ENCODE measurements at places on chromosomes 2 and 18. TPM values are rescaled to one million over a fixed set of nuclear protein-coding genes. Genes with fewer than 3 reads are reported as not detected.
A peak's percentile ranks its signal among the peaks of the same experiment; 100 is the strongest.

ADRA2B gene
- 9.0 TPM for total RNA-seq

PCARE gene
- not detected for total RNA-seq

ADAM23 gene
- total RNA-seq: 1.0 TPM

ANKRD36C gene
- total RNA-seq: 68.6 TPM

TNS1 gene
- total RNA-seq: 580 TPM

G6PC2 gene
- total RNA-seq: not detected

CLEC4F gene
- total RNA-seq: 0.64 TPM

- H3K27me3 ChIP-seq: peaks cover 8% of the 10 kb centered on the region
- peaks cover 8% of the 10 kb centered on the region for H3K4me1 ChIP-seq
- no peak overlapping the region for H3K27ac ChIP-seq
- H3K4me3 ChIP-seq: no peak overlapping the region
- DNase-seq: no peak
Observed at GRCh38 chr18:50203801-50204604, 9.1 kb upstream of the MYO5B start.

- H3K4me3 ChIP-seq: no peak overlapping the region
- no peaks in the 10 kb centered on the region for H3K36me3 ChIP-seq
- H3K27me3 ChIP-seq: no peaks in the 10 kb centered on the region
- DNase-seq: no peak
- H3K27ac ChIP-seq: no peak overlapping the region
- H3K4me1 ChIP-seq: no peaks in the 10 kb centered on the region
Observed at GRCh38 chr18:35570182-35570581, 11.4 kb upstream of the GALNT1 start.

DNA sequence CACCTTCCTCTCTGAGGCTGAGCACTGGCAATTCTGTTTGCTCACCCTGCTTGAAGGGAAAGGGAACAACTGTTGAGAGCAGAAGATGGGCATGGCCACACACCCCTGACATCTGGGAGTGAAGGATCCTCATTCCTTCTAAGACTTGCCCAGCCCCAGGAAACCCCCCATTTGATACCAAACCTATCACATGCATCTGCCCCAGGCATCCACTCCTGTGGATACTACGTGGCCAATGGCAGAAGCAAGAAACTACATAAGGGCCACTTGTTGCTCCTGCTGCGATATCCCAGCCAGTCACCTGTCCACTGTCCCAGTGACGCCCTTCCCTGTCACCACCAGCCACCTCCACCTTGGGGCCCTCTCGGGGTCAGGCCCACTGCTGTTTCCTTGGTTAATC, 185.2 kb downstream of the SMAD2 start:
- no peak for DNase-seq
- H3K27ac ChIP-seq: no peak overlapping the region
- H3K4me1 ChIP-seq: peaks cover 12% of the 10 kb centered on the region
- H3K4me3 ChIP-seq: no peak overlapping the region

- no peak for DNase-seq
- H3K4me3 ChIP-seq: no peak overlapping the region
- no peaks in the 10 kb centered on the region for H3K4me1 ChIP-seq
- no peaks in the 10 kb centered on the region for H3K36me3 ChIP-seq
Observed at GRCh38 chr2:207791579-207792243, 22.0 kb upstream of the FZD5 start.

- peaks cover 66% of the 10 kb centered on the region for H3K4me1 ChIP-seq
- DNase-seq: no peak
- peaks cover 7% of the 10 kb centered on the region for H3K27me3 ChIP-seq
- no peak overlapping the region for H3K4me3 ChIP-seq
- H3K36me3 ChIP-seq: no peaks in the 10 kb centered on the region
Observed at GRCh38 chr2:190409616-190410015, 1.5 kb downstream of the MFSD6 start.

DNA sequence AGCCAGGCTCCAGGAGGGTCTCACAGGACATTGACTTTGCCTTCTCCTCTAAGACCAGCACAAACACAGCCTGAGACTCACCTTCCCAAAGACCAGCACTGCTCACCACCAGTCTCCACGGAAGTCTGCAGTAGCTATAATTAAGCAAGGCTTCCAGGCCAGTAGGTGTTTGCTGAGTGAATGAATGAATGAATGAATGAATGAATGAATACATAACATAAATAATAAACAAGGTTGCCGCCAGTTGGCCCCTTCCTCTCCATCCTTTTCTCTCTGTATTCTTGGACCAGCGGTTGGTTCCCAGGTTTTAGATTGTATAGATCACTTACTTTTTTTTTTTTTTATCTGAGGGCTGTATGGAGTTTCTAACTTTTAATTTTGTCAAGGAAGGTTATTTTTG, 222.4 kb upstream of the ID2 start:
- no peak for DNase-seq
- H3K4me1 ChIP-seq: peaks cover 51% of the 10 kb centered on the region
- no peak overlapping the region for H3K4me3 ChIP-seq
- no peaks in the 10 kb centered on the region for H3K36me3 ChIP-seq

DNA sequence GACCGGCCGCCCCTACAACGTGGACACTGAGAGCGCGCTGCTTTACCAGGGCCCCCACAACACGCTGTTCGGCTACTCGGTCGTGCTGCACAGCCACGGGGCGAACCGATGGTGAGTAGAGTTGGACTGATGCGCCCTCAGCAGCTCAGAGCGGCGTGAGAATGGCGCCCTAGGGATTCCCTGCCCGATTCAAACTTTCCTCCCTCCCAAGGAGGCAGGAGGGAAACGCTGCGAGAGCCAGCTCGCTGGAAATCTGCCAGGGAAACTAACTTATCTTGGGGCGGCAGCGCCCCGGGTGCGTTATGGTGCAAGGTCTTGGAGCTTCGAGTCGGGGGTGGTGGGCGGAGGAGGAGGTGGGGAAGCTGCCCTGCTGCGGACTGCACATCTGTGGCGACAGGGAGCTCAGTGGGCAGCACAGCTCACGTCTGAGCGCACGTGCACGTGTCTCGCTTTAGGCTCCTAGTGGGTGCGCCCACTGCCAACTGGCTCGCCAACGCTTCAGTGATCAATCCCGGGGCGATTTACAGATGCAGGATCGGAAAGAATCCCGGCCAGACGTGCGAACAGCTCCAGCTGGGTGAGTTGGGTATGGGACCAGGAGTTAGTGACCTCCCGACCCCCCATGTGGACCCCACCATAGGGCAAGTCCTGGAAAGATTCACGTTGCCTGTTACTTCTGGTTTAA, 697 bp downstream of the ITGA4 start:
- peak overlapping the region; percentile 96 for H3K27ac ChIP-seq
- peak overlapping the region; percentile 74 for H3K4me3 ChIP-seq
- H3K4me1 ChIP-seq: peaks cover 7% of the 10 kb centered on the region

DNA sequence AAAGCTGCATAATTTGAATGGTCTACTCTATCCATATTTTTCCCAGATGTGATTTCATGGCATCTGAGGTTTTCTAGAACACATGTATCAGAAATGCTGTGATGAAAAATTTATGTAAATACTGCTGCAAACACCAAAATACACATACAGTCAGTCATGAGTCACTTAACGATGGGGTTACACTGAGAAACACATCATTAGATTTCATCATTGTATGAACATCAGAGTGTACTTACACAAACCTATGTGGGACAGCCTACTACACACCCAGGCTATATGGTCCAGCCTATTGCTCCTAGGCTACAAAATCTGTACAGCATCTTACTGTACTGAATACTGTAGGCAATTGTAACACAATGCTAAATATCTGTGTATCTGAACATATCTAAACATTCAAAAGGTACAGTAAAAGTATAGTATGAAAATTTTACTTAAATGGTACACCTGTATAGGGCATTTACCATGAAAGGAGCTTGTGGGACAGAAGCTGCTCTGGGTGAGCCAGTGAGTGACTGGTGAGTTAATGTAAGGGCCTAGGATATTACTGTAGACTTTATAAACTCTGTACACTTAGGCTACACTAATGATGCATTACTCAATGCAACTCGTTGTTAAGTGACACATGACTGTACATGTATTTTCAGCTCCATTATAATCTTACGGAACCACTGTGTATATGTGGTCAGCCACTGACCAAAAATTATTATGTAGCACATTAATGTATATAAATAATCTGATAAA, 33.5 kb downstream of the PNO1 start:
- H3K4me3 ChIP-seq: no peak overlapping the region
- peaks cover under 1% of the 10 kb centered on the region for H3K36me3 ChIP-seq
- H3K27ac ChIP-seq: no peak overlapping the region
- peaks cover 55% of the 10 kb centered on the region for H3K4me1 ChIP-seq
- DNase-seq: no peak

DNA sequence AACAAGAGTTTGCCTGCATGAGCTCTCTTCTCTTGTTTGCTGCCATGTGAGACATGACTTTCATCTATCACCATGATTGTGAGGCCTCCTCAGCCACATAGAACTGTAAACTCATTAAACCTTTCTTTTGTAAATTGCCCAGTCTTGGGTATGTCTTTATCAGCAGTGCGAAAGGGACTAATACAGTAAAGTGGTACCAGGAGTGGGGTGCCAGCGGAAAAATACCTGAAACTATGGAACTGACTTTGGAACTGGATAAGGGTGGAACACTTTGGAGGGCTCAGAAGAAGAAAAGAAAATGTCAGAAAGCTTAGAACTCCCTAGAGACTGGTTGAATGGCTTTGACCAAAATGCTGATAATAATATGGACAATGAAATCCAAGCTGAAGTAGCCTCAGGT, 260.9 kb downstream of the DSC3 start:
- no peak overlapping the region for H3K4me3 ChIP-seq
- no peaks in the 10 kb centered on the region for H3K4me1 ChIP-seq
- DNase-seq: no peak
- H3K36me3 ChIP-seq: no peaks in the 10 kb centered on the region
- no peak overlapping the region for H3K27ac ChIP-seq

GRCh38 chr2:170505631-170506275, 209.4 kb upstream of the SP5 start:
- no peak overlapping the region for H3K4me3 ChIP-seq
- no peaks in the 10 kb centered on the region for H3K36me3 ChIP-seq
- H3K27me3 ChIP-seq: no peaks in the 10 kb centered on the region

- H3K4me1 ChIP-seq: no peaks in the 10 kb centered on the region
- no peaks in the 10 kb centered on the region for H3K36me3 ChIP-seq
- no peaks in the 10 kb centered on the region for H3K27me3 ChIP-seq
- DNase-seq: no peak
Observed at GRCh38 chr18:313931-314330, 46.1 kb upstream of the THOC1 start.

DNA sequence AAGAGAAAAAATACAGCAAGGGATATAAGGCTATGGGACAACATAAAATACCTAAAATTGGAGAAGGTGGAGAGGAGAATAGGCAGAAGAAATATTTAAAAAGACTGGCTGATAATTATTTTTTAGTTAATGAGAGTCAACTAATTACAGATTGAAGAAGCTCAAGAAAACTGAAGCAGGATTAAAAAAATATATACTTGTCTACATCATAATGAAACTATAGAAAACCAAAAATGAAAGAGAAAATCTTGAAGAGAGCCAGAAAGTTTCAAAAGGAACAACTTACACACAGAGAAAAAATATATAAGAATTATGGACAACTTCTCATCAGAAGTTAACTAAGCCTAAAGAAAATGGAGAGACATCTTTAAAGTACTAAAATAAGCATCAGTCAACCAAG, 62.9 kb upstream of the APCDD1 start:
- no peaks in the 10 kb centered on the region for H3K36me3 ChIP-seq
- H3K27ac ChIP-seq: no peak overlapping the region
- DNase-seq: no peak
- no peaks in the 10 kb centered on the region for H3K27me3 ChIP-seq
- H3K4me3 ChIP-seq: no peak overlapping the region

DNA sequence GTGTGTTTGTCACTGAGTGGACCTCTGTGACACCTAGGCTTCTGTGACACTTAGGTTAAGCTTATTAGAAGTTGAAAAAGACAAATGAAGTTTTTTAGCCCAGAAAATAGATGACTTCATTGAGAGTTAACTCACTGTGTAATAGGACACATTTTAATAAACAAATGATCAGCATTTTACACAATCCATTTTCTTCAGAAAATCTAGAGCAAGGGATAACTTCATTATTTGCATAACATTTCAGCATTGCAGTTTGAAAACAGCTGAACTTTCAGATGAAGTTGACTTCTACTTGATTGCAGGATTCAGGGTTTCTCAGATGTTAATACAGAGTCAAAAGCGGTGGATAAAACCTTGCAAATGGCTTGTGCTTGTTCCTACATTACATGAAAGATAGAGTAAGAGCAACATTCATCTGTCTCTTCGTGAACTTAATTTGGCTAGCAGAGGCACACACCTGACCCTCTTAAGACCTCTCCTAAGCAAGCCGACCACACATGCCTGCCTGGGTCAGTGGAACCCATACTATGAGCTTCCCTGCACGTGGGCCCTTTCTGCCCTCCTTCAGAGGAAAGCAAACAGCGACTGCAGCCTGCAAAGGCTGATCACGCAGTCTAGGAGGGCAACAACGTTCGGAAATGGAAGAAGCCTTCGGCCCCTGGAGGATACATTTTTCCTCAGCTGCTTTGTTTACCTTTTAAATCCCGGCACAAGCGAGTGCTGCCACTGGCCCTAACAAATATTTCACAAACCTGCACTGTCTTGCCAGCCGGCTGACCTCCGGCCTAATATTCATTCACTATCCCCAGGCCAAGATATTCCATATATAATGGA, 16.6 kb downstream of the ITGB1BP1 start:
- no peaks in the 10 kb centered on the region for H3K4me1 ChIP-seq
- H3K27me3 ChIP-seq: no peaks in the 10 kb centered on the region
- no peak overlapping the region for H3K4me3 ChIP-seq
- no peak overlapping the region for H3K27ac ChIP-seq
- peaks cover 55% of the 10 kb centered on the region for H3K36me3 ChIP-seq
- DNase-seq: no peak

DNA sequence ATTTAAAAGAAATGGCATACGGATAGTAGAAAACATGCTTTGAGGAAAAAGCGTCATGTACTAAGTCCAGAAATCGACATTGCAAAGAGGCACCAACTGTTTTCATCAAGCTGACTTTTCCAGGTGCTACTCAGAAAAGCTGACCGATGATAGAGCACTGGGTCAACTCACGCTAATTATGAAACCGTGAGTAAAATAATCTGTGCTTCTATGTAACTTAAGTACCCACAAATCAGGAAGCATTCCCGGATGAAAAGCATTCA, 353 bp upstream of the NUP35 start:
- H3K36me3 ChIP-seq: no peaks in the 10 kb centered on the region
- no peaks in the 10 kb centered on the region for H3K4me1 ChIP-seq
- peak overlapping the region; percentile 87 for H3K27ac ChIP-seq
- H3K4me3 ChIP-seq: peak overlapping the region; percentile 85
- no peaks in the 10 kb centered on the region for H3K27me3 ChIP-seq

- H3K4me1 ChIP-seq: peaks cover 6% of the 10 kb centered on the region
- H3K36me3 ChIP-seq: no peaks in the 10 kb centered on the region
- peak overlapping the region; percentile 40 for H3K27ac ChIP-seq
- H3K4me3 ChIP-seq: no peak overlapping the region
Observed at GRCh38 chr2:152420936-152421335, 86.0 kb downstream of the FMNL2 start.

DNA sequence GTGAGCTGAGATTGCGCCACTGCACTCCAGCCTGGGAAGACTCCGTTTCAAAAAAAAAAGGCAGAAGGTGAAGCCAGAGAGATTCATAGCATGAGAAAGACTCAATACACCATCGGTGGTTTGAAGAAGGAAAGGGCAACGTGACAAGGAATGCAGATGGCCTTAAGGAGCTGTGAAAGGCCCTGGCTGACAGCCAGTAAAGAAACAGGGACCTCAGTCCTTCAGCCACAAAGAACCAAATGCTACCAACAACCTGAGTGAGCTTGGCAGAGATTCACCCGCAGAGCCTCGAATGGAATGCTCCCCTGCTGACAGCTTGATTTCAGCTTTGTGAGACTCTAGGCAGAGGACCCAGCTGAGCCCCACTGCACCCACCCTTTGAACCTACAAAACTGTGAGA, 154.9 kb upstream of the NDUFV2 start:
- H3K36me3 ChIP-seq: no peaks in the 10 kb centered on the region
- peaks cover 11% of the 10 kb centered on the region for H3K4me1 ChIP-seq
- no peak overlapping the region for H3K4me3 ChIP-seq
- H3K27me3 ChIP-seq: no peaks in the 10 kb centered on the region
